ENCODE measurements at places on chromosomes 4 and X.

- DNase-seq = peak; percentile 24
Observed at GRCh38 chrX:119145241-119145653, 17.6 kb upstream of the KIAA1210 start.

DNA sequence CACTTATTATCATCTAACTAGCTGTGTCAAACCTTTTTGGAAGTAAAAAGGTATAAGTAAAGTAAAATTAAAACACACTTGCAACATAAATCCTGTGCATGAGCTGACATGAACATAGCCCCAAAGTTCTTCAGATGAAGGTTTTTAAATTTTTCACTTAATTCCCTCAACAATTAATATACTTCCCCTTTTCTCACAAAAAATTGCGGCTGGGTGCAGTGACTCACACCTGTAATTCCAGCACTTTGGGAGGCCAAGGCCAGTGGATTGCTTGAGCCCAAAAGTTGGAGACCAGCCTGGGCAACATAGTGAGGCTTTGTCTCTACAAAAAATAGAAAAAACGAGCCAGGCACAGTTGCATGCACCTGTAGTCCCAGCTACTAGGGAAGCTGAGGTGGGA lies 16.8 kb downstream of the RASGEF1B start:
- no peak for DNase-seq

DNA sequence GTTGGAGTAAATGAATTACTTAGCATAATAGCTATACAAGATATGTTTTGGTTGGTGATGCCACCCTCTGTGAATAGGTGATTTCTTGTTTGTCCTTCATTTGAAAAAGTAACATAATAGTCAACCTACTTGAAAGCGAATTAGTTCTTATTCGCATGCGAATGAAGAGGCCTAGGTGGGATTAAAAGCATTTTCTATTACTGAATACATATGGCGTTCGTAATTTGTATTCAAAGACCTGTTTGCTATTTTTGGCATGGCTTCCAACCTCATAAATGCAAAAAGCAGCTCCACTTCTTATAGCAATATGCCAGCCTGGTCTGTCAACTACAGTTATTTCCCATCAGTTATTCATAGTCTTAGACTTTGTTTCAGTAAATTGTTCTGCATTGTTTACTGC lies 261.3 kb downstream of the TENM3 start:
- DNase-seq = no peak

DNA sequence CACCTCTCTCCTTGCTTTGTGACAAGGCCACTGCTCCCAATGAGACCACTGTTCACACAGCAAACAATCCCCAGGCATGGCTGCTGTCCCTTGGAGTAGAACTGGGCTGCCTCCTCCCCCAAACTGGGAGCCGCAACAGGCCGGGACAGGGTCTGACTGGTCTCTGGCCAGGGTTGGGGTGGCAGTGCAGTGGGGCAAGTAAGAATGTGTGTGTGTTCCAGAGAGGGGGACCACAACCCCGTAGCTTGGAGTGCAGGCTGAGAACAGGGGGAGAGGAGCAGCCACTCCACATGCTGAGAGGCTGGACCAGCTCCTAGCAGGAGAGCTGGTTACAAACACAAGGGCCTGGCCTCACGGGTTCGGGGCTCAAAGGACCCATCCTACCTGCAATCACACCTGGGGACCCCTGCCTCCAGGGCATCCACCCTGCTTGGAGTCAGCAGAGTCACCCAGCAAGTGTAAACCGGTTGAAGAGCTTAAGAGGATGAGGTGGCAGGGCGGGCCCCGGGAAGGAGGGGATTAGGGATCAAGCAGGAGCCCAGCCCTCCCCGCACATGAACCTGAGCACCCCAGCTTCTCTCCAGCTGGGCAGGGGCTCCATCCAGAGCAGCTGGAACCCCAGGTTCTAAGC lies 3.8 kb upstream of the ZNF185 start:
- DNase-seq = no peak

DNA sequence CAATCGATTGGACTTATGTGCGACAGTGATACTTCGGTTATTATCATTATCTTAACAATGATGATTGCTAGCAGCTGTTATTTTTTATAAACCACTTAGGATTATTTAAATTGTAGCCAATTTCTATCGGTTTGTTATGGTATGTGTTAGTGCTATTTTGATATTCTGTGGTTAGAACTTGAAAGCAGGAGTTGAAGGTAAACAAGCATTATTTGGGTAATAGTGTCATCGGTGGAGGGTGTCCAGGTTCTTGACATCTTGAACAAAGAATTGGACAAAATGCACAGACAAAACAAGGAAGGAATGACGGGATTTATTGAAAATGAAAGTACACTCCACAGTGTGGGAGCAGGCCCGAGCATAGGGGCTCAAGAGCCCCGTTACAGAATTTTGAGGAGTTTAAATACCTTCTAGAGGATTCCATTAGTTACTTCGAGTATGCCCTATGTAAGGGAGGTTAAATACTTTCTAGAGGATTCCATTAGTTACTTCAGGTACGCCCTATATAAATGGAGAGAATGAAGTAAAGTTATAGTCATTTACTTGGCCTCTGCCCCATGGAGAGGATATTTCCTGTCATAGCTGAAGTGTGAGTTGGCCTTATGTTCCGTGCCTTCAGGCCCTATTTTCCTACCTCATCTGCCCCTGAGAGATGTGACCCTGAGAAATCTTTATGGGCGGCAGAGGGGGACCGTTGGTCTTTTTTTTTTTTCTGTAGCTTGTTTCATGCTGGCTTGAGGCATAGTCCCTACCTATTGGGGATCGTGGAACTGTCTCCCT lies 13.1 kb downstream of the MOB1B start:
- no peak for DNase-seq
